ENCODE measurements at places on chromosomes 3 and 15. TPM values are rescaled to one million over a fixed set of nuclear protein-coding genes. Genes with fewer than 3 reads are reported as not detected.

DNA sequence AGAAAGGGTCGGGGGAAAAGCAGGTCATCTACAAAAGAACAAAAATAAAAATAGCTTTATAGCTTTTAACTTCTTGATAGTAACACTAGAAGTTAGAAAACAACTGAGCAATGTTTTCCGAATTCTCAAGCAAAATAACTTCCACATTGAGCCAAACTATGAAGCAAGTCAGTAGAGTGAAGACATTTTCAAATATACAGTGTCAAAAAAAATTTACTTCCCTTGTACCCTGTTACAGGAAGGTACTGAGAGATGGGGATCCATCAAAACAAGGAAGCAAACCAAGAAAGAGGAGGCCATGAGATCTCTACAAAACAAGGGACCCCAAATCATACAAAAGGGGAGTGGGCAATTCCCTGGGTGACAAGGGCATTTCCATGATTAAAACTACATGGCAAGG, 26.6 kb upstream of the STIMATE start:
- no peak for DNase-seq
- H3K27me3 ChIP-seq: no peaks in the 10 kb centered on the region
- H3K4me3 ChIP-seq: no peak overlapping the region
- H3K4me1 ChIP-seq: no peaks in the 10 kb centered on the region

- H3K27me3 ChIP-seq: no peaks in the 10 kb centered on the region
- no peak overlapping the region for H3K4me3 ChIP-seq
- H3K4me1 ChIP-seq: no peaks in the 10 kb centered on the region
- H3K27ac ChIP-seq: peak overlapping the region; percentile 27
- no peaks in the 10 kb centered on the region for H3K36me3 ChIP-seq
Measured at GRCh38 chr3:170003881-170004356, 33.9 kb upstream of the GPR160 start.

DNA sequence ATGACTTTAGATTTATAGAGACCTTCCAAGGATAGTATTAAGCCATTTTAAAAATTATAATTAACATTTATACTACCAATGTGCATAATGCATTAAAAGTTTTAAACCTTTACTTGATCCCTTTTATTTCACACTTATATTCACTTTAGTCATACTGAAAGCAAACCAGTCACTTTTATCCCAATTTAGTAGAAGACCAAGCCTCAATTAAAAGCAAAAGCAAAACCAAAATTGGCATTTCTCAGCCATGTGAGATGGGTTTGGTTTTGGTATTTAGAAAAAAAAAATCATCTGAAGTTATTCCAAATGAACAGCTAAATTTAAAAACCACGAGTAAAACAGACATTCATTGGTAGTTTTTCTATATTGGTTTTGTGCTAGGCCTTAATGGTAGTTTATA, 249.4 kb downstream of the LPP start:
- H3K27me3 ChIP-seq: no peaks in the 10 kb centered on the region
- DNase-seq: no peak
- H3K27ac ChIP-seq: no peak overlapping the region
- H3K4me1 ChIP-seq: peaks cover 13% of the 10 kb centered on the region
- no peak overlapping the region for H3K4me3 ChIP-seq
- no peaks in the 10 kb centered on the region for H3K36me3 ChIP-seq

DNA sequence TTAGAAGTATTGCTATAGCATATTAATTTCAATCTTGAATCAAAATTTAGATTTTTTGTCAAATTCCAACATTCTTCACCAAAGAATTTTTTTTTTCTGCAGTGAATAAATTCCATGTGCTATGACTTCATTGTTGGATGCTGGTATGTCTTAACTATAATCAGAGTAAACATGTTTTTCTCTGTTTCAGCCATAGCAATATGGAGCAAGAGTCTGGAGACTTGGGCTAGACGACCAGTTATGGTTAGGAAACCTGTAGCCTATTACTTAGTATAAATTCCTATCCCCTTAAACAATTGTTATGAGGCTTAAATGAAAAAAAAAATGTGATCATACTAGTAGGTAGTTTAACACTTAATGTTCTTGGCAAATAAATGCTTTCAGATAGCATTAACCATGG, 431.9 kb upstream of the FRG2C start:
- no peaks in the 10 kb centered on the region for H3K4me1 ChIP-seq
- no peak for DNase-seq
- no peak overlapping the region for H3K27ac ChIP-seq
- H3K36me3 ChIP-seq: no peaks in the 10 kb centered on the region
- H3K4me3 ChIP-seq: no peak overlapping the region

DNA sequence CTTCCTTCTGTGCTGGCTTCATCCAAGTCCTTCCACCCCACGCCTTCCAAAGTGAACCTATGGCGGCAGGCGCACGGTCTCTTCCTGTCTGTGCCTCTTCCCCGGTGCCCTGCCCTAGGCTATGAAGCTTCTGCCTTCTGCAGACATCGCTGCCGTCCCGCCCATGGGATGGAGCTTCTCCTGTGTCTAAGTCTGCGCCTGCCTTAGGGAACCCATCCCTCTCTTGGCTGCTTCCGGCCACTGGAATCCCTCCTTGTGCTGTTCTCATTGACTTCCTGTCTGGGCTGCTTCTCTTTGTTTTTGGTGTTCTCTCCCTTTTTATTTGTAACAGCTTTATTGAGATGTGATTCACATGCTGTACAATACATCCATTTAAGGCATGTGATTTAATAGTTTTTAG, 17.2 kb downstream of the CHCHD6 start:
- DNase-seq: no peak
- no peaks in the 10 kb centered on the region for H3K27me3 ChIP-seq

DNA sequence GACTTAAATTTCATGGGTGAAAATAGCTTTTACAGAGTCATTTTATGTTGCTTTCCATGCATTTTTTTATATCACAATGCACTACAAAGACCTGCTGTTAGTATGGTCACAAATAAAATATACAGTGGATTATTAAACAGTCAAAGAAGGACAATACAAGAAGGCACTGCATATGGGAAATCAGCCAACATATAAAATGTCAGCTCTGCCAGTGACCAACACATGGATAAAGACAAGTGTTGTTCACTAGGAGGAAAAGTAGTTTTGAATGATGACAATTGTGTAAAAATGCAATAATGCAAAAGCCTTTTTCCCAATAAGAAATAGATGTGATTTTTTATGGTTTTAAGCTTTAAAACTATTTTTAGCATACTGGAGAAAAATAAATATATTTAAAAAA, 425.3 kb upstream of the CBLB start:
- H3K36me3 ChIP-seq: no peaks in the 10 kb centered on the region
- no peaks in the 10 kb centered on the region for H3K4me1 ChIP-seq
- no peak for DNase-seq
- H3K27me3 ChIP-seq: no peaks in the 10 kb centered on the region
- H3K4me3 ChIP-seq: no peak overlapping the region
- H3K27ac ChIP-seq: no peak overlapping the region

Gene GPR176
- total RNA-seq: 1.1 TPM

Measured in gastrocnemius medialis (tissue), 4 donors.